Amniotic stem cell (primary cell): ENCODE measurements at places on chromosomes 12 and 14.

DNA sequence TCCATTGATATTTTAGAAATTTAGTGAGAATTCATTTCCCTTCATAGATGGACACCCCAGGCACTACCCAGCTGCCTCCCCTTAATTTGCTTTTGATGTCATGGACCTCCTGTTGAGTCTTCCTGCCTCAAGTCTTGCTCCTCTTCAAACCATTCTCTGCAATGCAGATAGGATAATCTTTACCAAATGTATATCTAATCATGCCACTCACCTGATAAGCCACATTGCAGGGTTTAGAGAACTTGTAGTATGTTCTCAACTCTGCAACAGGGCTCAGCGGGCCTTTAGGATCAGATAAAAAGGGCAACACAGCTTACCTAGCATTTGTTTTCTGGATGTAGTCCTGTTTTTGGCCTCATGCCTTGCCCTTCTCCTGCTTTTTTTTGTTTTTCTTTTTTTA, 234.5 kb downstream of the EMP1 start:
- no peak for DNase-seq

- no peak for DNase-seq
These were observed 1.1 kb upstream of the SENP1 start for GRCh38 chr12:48106681-48107613.

- DNase-seq: no peak
These were observed 88.2 kb upstream of the SLC38A2 start for GRCh38 chr12:46460682-46461210.

DNA sequence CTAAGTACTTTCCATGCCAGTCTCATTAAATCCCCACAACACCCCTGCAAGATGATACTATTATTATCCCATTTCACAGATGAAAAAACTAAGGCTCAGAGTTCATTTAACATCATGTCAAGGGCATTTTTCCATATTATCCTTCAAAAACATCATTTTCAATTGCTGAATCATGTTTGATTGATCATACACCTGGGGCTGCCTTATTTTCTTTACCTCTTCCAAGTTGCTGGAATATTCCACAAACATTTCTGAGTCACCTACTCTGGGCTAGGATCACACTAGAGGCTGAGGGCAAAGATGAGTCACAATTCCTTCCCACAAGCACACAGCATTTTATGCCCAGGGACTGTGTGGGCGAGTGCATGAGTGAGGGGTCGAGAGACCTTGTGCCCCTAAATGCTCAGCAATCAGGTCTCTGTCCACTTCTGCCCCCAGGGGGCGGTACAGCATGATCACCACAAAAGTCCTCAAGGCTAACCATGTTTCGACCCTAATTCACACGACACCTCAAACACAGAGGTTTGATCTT, 14.1 kb upstream of the TMEM119 start:
- no peak for DNase-seq

DNA sequence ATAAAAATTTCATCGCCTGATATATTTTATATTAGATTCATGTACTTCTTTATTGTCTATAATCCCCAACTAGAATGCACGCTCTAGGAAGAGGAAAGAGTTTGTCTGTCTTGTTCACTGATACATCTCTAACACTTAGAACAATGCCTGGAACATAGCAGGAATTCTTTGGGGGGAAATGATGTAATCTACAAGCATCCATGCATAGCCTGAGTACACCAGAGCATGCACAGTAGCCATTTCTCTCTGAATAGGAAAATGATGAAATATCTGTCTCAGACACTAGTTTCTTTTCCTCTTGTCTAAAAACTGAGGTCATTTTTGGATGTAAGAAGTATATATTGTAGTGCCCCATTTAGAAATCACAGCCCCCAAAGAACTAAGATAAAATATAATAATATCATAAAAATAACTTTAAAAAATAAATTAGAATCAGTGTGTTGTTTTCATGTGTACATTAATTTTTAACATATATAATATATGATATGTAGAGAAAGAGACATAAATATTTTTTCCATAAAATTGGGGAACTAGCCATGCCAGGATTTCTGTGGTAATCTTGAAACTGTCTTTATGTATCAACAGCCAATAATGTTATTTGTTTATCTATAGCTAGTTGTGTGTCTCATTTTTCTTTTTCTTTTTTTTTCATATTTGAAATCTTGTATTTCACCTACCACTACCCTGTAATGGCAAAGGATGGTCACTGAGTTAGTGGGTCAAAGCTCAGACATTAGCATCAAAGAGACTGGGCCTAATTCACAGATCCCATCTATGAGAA, 155.6 kb upstream of the TMCC3 start:
- DNase-seq: no peak

DNA sequence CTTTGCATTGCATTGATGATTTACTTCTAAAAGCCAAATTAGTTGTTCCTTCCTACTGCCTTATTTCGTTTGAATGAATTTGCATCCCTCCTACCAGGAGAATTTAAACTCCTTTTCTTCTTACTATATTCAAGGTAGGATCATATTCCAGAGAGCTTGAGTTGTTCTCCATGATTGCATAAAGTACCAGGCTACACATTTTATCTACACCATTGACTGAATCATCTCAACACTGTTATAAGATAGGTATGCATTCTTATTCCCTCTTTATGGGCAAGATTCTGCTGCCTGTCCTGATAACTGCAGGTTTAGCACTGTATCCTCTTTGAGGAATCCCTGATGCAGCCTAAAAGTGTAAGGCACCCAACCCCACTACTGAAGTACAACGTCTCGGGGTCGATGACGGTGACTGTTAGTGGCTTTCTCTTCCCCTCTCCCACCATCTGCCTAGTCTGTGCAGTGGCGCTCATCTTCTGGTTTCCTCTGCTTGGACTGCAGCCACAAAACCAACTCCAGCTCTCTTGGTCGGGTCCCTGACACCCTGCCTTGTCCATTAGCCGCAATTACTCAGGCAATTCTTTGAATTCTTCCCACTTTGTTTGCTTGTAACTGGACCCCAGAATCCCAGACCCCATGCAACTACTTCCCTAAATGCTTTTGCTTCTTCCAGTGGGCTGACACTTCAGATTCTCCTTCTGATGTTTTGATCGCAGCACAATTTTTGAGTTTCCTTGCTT, 44.4 kb upstream of the STXBP6 start:
- DNase-seq: no peak

DNA sequence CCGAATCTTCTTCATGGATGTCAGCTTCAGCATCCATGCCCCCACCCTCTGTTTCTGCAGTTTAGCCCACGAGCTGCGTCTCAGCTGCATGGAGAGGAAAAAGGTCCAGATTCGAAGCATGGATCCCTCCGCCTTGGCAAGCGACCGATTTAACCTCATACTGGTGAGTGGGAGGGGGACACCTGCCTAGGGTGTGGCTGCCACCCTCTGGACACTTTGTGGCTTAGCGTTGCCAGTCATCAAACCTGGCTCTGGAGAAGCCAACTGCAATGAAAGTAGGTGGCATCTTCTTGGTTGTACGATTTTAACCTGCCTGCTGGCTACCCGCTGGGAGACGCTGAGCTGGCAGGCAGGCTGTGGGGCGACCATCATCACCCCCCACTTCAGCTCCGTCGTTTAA, 16.7 kb downstream of the DCAF4 start:
- DNase-seq: no peak

DNA sequence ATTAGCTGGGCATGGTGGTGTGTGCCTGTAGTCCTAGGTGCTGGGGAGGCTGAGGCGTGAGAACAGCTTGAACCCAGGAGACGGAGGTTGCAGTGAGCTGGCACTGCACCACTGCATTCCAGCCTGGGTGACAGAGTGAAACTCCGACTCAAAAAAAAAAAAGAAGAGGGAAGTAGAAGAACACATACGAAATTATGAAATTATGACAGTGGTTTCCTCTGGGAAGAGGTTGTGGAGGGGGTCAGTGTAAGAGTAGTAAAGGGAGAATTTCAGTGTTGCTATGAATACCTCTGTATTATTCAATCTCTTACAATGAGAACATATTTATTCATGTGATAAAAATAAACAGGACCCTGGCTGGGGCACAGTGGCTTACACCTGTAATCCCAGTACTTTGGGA, 24.7 kb upstream of the CSRNP2 start:
- no peak for DNase-seq

GRCh38 chr14:54650959-54651351, 84.0 kb downstream of the SAMD4A start:
- no peak for DNase-seq

DNA sequence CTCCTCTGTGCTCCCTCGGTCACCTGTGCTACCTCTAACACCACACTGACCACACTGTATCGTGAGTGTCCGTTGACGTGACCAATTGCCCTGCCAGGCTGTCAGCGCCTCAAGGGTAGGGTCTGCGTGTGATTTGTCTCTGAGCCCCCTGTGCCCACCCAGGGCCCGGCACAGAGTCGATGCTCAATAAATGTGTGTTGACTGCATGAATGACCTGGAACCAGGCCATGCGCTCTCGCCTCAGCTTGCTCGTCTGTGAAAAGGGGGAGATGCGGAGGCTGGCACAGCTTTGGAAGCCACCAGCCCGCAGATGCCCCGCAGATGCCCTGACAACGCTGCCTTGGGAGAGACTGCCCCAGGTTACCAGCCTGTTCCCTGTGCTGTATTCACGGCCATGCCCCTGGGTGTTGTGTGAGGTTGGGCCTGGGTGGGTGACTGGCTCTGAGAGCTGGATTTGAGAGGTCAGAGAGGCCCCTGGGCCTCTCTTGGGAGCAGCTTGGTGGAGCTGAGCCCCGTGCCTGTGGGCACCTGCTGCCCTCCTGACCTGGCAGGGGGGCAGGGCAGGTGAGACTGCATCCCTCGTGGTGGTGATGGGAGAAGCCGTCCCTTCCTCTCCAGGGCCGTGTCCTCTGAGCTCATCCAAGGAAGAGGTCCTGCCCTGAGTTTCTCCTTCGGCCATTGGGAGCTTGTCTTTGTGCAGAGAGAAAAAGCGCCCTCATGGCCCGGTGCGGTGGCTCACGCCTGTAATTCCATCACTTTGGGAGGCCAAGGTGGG, 43.2 kb downstream of the CYP46A1 start:
- DNase-seq: no peak

- no peak for DNase-seq
These were observed 482.8 kb downstream of the MED13L start for GRCh38 chr12:115794659-115795081.

DNA sequence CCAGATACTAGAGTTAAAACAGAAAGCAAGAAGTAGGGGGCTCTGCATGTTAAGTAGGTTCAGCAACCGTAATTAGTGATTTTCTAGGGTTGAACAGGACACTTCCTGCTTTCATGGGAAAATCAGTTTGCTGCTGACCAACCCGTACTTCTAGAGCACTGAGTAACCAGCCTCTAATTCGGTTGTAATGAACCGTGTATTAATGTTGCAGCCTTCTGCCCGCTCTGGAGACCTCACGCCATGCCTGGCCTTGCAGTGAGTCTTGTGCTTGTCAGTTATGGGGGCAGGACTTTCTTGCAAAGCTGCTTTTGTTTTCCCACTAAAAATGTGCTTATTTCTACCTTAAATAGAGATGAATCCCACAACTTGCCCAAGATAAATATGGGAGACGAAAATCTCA, 89.6 kb downstream of the TMEM132C start:
- DNase-seq: no peak

DNA sequence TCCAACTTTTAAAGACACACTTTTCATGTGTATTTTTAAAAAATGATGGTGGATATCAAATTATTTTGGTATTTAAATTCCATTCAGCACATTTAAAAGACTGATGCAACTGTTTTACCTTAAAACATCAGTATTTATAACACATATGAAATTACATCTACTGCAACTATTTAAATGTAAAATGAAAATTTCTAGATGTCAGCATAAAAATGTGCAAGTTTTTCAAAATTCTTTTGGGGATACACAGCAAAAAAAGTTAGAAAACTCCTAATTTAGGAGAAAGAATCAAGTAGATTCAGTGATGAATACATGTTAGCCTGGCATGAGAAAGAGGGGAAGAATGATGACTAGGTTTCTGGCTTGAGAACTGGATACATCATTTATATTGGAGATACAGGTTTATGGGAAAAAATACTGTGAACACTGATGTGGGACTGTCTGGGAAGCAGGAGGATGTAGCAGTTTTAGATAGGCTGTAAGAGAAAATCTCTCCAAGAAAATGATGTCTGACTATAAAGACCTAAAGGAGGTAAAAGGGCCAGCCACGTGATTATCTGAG, 9.2 kb downstream of the SOS2 start:
- DNase-seq: no peak

DNA sequence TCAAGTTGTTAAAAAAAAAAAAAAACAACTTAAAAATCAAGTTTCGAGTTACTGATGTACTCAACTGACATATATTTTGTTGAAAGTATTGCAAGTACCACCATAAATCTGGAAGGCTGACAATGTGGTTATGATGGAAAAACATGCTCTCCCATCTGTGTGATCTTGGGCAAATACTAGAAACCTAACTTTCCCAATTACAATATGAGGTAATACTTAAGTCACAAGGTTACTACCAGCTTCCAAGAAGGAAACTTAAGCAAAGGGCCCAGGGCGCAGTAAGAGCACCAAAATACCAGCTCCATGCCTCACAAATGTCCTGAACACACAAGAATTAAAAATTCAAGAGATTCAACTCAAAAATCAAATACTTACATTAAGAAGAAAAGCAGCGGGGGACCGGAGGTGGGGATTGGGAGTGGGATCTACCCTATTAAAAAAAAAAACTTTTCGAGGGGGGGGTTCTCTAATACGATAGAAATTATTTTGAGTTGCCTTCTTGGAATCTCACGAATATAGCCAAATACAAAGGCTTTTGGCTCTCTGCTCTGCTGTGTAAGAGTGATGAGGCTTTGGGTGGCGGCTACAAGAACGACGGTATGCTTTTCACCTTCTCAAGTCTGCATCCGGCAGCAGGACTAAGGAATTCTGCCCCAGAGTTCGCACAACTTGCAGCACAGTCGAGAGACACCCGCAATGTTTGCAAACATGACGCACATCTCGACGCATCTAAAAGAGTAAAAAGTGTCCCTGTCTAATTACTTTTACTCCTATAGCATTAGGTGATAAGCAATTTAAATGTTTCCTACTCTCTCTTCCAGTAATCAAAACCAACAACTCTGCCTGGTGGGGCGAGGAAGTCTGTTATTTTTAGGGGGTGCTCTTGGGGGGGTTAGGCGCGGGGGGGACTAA, 1.1 kb downstream of the SAV1 start:
- peak; percentile 18 for DNase-seq

- DNase-seq: no peak
These were observed 12.0 kb downstream of the GNG2 start for GRCh38 chr14:51872396-51872795.

- DNase-seq: no peak
These were observed 114.8 kb downstream of the PTPN11 start for GRCh38 chr12:112533528-112533927.

DNA sequence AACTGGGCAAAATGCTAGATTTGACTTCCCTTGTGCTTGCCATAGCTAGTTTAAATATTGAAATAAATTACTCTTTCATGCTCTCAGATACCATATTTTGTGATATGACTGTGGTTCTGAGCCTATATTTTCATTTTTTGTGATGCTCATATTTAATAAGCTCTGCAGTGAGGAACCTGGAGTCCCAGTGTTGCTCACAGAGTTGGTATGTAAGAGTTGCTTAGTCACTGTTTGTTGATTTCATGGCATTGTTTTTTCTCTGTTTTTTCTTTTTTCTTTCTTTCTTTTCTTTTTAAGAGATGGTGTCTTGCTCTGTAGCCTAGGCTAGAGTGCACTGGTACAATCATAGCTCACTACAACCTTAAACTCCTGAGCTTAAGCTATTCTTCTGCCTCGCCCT, 750.5 kb upstream of the TMEM132C start:
- DNase-seq: no peak

- DNase-seq: no peak
These were observed 3.6 kb downstream of the DDX51 start for GRCh38 chr12:132140501-132140900.

GRCh38 chr12:54935235-54935951, 49.2 kb downstream of the TESPA1 start:
- DNase-seq: peak; percentile 44
